ENCODE measurements at places on chromosomes 1 and 21.

- no peak for DNase-seq
These were observed 7.6 kb upstream of the SLC19A1 start for GRCh38 chr21:45549626-45550463.

- DNase-seq, result no peak
These were observed 37.2 kb downstream of the TTLL7 start for GRCh38 chr1:83961571-83962295.

- no peak for DNase-seq
These were observed 16.1 kb downstream of the SLAMF1 start for GRCh38 chr1:160630523-160631451.

GRCh38 chr1:83964153-83964552 lies 34.8 kb downstream of the TTLL7 start:
- DNase-seq, result no peak

DNA sequence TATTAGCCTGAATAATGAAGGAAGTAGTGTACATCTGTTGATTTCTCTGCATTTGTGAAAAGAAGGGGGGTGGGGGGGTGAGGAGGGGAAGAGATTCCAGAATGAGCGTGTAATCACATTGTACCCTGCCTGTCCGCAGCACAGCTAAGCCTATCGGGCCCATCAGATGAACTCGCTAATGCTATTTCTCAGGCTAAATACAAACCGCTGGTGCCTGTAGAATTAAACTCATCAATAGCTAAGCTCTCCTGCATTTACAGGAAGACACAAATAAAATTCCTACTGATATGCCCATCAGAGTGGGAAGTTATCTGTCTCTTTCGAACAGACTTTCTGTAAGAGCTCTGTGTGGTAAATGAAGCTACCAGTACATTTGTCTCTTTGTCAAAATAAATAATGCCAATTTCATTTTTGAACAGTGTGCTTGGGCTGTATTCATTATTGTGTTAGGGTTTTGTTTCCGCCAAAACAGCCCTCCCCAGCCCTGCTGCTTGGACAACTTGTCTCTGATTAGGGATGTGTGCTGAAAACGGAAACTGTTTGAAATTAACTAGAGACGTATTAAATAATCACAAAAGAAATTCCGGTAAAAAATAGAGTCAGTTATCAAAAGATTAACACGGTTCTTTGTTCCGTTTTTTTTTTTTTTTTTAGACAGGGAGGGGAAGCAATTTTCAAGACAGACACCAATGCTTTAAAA lies 305.4 kb downstream of the TTLL7 start:
- DNase-seq, result no peak

DNA sequence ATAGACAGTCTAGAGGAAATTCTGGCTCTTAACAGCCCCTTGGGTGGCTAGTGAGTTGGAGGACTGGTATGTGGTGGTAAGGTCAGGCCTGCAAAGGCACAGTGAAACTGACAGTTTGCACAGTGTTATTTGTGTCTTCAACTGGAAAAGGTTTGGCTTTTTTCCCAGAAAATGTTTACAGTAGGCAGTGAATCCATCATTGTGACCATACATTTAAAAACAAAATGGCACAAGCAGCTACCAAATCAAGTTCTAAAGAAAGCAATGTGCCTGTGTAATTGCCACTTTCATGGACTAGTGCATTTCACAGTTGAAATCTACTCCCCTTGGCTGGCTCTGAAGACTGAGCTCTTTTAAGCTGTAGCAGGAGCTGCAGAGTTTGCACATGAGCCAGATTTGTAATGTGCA lies 24.8 kb downstream of the ATPAF1 start:
- no peak for DNase-seq

DNA sequence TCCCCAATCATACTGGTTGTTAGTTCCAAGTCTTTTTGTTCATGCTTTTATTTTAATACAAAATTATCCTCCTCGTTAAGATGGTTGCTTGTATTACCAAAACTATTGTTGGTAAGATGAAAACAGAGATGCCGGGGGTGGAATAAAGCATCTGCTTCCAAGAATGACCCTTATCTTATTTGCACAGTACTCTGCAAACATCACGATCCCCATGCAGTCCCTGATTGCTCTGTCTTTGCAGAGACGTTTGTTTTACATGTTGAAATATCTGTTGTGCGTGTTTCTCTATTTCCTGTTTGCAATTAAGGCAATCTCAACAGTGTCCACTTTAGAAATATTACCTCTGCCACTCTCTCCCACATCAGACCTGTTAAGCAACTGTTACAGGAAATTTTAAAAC lies 141.3 kb upstream of the NCAM2 start:
- no peak for DNase-seq

DNA sequence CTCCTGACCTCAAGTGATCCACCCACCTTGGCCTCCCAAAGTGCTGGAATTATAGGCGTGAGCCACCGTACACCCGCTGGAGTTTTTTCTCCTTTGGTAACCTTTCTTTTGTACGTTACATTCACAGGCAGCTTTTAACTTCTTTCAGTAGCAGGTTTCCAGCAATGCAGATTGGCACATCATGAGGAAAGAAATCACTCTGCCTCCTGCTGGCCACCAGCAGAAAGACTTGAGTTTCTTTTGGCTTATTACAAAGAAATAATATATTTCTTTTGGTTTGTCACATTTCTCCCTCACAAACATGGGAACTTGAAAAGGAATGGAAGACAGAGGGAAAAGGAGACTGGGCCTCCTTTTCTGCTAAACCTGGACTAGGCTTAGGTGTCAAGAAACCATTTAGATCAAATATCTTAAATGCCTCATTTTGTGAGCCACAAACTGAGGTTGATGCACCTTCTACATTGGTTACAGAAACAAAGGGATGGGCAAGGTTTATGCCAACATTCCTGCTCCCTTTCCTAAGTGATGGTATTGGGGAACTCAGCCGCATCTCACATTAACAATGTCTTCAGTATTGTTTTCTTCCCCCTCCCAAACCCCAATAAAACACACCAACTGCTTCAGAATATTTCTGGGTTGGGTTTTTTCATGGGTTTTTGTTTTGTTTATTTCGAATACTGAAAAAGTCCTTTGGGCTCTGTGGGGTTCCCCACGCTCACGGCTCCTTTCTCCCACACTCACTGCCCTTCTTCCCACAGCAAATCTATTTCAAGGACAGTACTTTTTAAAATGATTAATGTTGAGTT lies 7.7 kb downstream of the ENSA start:
- peak; percentile 62 for DNase-seq

GRCh38 chr1:68379085-68379478 lies 70.7 kb downstream of the RPE65 start:
- no peak for DNase-seq

- DNase-seq, result peak; percentile 71
These were observed 30.9 kb downstream of the SKI start for GRCh38 chr1:2258996-2259395.

- DNase-seq, result no peak
These were observed 101.9 kb upstream of the C1orf21 start for GRCh38 chr1:184284900-184285299.

- DNase-seq, result no peak
These were observed 28.8 kb upstream of the SYDE2 start for GRCh38 chr1:85229574-85230097.

DNA sequence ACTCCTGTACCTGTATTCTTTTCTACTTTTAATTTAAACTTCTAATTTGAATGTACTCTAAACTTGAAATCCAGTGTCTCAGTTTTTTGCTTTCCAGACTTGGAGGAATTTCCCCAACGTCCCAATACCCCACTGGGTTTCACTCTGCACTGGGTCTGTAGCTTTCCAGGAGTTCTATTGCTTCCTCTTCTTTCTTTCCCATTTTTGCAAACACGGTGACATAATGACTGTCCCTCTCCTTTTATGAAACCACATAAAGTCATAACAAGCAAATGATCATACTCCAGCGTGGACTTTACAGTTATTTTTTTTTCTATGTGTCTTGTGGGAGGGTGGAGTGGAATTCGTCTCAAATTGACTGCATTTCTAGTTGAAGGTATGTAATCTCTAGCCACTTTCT lies 97.1 kb downstream of the FASLG start:
- DNase-seq, result no peak

All from activated T-cell treated with anti-CD3 and anti-CD28 coated beads, Interleukin-2, amount 50 U/mL, for 4 hours (primary cell).